T-helper 2 cell (primary cell): ENCODE measurements at places on chromosomes 3 and 15.

DNA sequence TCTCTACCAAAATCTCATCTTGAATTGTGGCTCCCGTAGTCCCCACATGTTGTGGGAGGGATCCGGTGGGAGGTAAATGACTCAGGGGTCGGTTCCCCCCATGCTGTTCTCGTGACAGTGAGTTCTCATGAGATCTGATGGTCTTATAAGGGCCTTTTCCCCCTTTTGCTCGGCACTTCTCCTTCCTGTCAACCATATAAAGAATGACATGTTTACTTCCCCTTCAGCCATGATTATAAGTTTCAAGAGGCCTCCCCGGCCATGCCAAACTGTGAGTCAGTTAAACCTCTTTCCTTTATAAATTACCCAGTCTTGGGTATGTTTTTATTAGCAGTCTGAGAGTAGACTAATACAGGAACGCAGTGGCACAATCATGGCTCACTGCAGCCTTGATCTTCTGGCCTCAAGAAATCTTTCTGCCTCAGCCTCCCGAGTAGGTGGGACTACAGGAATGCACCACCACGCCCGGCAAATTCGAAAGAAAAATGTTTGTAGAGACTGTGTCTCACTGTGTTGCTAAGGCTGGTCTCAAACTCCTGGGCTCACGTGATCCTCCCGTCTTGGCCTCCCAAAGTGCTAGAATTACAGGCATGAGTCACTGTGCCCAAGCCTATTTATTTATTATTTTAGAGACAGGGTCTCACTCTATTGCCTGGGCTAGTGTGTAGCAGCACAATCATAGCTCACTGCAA, 101.0 kb downstream of the ATP10A start:
- DNase-seq: no peak

DNA sequence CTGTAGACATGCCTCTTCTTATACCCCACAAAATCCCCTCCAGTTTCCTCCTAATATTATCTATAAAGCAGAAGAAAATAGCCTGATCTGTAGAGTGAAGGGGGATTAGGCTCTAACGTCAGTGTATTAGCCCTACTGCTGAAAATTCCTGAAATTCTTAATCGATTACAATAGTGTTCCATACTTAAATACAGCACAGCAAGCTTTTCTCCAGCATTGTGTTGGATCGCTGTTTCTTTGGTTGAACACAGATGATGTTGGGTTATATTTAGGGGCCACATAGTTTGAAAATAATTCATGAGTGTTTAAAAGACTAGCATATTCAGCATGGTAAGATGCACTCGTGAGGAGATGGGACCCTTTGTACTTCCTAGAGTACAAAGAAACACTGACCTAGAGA, 52.5 kb downstream of the PIAS1 start:
- DNase-seq: no peak

- peak; percentile 51 for DNase-seq
Observed at GRCh38 chr3:189041482-189042090, 130.2 kb upstream of the TPRG1 start.

- no peak for DNase-seq
Observed at GRCh38 chr3:13134166-13134878, 61.1 kb upstream of the IQSEC1 start.

GRCh38 chr15:75565062-75565970, 13.8 kb downstream of the PTPN9 start:
- no peak for DNase-seq

- no peak for DNase-seq
Observed at GRCh38 chr3:146845361-146845760, 240.2 kb upstream of the PLSCR5 start.

GRCh38 chr15:77753281-77753873, 120.7 kb upstream of the LINGO1 start:
- no peak for DNase-seq

- DNase-seq: no peak
Observed at GRCh38 chr15:32834156-32834555, 116.4 kb downstream of the GREM1 start.

GRCh38 chr3:132317229-132317948, at the start of gene ACP3:
Gene ACP3, plus strand, starts transcription at chr3:132317407. Its CDS starts 50 bp downstream, at chr3:132317457.
- DNase-seq: no peak

GRCh38 chr3:38740537-38740936, 75.5 kb downstream of the SCN10A start:
- DNase-seq: no peak

- no peak for DNase-seq
Observed at GRCh38 chr3:184315543-184315867, 1.1 kb downstream of the EIF4G1 start.

DNA sequence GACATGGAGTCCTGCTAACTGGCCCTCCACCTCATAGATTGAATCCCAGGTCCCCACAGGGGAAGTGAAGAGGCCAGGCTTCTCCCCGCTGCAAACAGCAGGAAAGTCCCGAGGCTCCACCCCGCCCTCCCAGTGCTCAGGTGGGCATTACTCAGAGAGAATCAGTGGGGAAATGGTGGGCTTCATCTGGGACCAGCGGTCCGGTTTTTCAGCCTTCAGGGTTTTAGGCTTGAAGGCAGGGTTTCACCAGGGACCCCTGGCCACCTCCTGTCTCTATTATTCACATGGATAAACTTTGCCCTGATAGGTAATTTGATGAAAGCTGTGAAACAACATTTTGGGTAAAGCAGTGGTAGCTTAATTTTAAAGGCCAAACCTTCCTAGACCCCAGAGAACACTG, 31.3 kb downstream of the MKRN3 start:
- DNase-seq: no peak
